GM23248 (cell line): ENCODE measurements at places on chromosomes 7 and 10.
A peak's percentile ranks its signal among the peaks of the same experiment; 100 is the strongest.

DNA sequence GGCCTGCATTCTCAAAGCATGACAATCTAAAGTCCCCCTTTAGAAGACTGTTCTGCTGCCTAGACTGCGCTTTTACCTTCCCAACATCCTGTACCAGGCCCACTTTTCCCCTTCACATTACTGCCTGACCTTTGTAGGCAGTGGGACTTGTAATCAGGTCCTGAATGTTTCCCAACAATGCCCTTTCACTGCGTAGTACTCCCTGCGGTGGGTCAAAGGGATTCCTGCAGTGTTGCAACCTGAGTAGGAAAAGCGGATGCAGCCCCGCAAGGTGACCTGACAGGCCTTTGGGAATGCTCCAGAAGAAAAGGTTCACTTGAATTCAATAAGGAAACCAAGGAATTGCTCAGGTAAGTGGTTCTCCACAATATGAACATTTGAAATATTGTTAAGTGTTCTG lies 4.9 kb upstream of the TCAF1 start:
- DNase-seq: no peak

GRCh38 chr7:67659091-67659490 lies 662.5 kb downstream of the TYW1 start:
- no peak for DNase-seq

DNA sequence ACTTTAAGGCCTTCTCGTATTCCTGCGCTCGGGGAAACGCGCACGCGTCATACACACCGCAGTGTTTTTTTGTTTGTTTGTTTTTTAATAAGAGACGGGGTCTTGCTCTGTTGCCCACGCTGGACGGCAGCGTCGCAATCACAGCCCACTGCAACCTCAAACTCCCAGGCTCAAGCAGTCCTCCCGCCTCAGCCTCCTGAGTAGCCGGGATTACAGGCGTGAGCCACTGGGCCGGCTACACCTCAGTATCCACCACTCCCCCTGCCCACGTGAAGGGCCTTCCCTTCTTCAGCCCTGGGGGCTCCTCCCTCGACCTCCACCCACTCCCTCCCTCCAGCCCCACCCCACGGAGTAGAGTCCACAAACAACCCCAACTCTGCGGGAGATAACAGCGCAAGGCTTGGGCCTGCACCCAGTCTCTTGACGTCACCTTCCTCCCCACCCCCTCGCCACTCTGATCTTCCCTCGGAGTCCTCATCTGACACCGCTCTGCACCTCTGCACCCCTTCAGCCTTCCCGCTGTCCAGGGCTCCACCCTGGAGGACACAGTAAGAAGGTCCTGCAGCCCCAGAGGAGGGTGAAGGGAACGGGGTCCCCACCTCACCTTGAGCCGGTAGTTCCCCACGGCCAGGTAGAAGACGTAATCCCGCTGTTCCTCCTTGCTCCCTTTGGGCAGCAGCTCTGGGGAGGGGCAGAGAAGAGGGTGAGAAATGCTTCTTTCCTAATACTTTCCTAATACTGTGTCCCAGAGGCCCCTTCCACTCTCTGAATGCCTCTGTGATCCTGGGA lies 2.8 kb upstream of the CLDN15 start:
- no peak for DNase-seq

- no peak for DNase-seq
These were observed 50.1 kb downstream of the VOPP1 start for GRCh38 chr7:55521917-55522902.

- DNase-seq: no peak
These were observed 203.6 kb upstream of the MKLN1 start for GRCh38 chr7:131124001-131124629.

DNA sequence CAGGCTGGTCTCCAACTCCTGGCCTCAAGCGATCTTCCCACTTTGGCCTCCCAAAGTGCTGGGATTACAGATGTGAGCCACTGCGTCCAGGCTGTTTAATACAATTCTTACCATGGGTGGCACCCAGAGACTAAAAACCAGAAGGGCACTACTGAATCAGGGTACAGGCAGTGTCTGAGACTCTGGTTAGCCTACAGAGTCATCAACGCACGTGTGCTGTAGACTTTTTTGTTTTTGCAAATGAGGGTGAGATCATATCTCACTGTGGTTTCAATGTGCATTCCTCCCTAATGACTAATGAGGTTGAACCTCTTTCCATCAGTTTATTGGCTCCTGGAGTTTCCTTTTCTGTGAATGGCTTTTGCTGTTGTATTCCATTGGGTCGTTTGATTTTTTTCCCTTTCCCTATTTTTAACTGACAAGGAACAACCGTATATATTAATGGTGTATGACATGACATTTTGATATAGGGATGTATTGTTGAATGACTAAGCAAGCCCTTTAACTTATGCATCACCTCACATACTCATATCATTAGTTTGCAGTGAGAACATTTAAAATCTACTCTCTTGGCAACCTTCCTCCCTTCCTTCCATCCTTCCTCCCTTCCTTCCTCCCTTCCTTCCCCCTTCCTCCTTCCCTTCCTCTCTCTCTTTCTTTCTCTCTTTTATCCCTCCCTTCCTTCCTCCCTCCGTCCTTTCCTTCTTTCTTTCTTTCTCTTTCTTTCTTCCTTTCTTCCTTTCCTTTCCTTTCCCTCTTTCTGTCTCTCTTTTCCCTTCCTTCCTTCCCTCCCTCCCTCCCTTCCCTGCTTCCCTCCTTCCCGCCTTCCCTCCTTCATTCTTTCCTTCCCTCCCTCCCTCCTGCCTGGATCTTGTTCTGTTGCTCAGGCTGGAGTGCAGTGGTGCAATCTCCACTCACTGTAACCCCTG lies 9.3 kb upstream of the TMEM270 start:
- DNase-seq: peak; percentile 97

- peak; percentile 84 for DNase-seq
These were observed 3.7 kb downstream of the AGR2 start for GRCh38 chr7:16801111-16801542.
